DMS 273 treated with DMSO at 0.1 percent for 48 hours (cell line): ENCODE measurements at places on chromosomes 12 and 14.

DNA sequence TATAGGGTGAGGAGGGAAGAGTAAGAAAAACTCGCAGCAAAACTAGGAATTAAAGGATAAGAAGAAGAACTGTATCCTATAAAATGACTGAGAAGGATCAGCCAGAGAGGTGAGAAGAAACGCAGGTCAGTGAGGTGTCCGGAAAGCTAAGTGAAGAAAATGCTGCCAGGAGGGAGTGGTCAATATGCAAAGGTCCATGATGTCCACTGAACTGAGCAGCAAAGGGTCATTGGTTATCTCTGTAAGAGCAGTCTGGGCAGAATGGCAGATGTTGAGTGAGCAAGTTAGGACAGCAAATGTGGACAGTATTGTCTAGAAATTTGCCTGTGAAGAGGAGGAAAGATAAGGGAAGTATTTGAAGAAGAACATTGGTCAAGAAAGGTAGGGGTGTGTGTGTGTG lies 155.4 kb downstream of the SRGAP1 start:
- no peak for DNase-seq

- no peak for DNase-seq
Measured at GRCh38 chr14:32087173-32087861, 10.2 kb downstream of the ARHGAP5 start.

DNA sequence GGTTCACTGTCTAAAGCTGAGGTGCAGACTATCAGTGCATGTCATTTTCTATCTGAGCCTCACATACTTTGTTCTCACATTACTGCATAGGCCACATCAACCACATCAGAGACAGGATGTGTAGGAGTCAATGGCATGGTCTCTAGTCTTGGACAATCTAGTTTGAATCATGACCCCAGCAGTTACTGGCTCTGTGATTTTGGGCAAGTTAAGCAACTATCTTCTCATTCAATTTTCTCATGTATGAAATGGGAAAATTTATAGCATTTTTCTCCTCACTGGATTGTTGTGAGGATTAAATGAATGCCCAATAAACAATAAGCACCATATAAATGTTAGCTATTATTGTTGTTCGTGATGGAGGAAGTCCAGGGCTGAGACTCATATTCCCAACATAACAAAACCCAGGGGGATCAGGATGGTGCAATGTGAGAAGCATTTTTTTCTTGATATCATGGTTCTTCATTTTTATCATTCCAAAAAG lies 432.6 kb downstream of the LRIG3 start:
- DNase-seq: no peak

GRCh38 chr14:100345711-100346110 lies 22.6 kb downstream of the SLC25A47 start:
- no peak for DNase-seq

GRCh38 chr14:99325591-99325990 lies 53.6 kb upstream of the BCL11B start:
- no peak for DNase-seq

DNA sequence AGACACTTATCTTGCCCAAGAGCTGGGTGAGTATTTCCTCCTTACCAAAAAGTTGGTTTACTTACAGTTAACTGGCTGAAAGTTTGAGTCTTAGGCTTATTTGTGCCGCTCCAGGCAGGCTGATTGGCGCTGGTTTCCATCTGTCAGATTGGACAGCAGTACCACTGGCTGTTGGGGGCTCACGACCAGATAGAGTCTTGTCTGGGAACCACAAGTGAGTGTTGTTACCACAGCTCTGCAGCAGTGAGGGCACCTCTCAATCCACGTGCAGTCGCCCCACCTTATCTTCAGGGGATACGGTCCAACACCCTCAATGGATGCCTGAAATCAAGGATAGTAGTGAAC lies 58.9 kb downstream of the DDX51 start:
- no peak for DNase-seq

- DNase-seq: no peak
Measured at GRCh38 chr12:1917172-1918070, 1.0 kb downstream of the CACNA2D4 start.

DNA sequence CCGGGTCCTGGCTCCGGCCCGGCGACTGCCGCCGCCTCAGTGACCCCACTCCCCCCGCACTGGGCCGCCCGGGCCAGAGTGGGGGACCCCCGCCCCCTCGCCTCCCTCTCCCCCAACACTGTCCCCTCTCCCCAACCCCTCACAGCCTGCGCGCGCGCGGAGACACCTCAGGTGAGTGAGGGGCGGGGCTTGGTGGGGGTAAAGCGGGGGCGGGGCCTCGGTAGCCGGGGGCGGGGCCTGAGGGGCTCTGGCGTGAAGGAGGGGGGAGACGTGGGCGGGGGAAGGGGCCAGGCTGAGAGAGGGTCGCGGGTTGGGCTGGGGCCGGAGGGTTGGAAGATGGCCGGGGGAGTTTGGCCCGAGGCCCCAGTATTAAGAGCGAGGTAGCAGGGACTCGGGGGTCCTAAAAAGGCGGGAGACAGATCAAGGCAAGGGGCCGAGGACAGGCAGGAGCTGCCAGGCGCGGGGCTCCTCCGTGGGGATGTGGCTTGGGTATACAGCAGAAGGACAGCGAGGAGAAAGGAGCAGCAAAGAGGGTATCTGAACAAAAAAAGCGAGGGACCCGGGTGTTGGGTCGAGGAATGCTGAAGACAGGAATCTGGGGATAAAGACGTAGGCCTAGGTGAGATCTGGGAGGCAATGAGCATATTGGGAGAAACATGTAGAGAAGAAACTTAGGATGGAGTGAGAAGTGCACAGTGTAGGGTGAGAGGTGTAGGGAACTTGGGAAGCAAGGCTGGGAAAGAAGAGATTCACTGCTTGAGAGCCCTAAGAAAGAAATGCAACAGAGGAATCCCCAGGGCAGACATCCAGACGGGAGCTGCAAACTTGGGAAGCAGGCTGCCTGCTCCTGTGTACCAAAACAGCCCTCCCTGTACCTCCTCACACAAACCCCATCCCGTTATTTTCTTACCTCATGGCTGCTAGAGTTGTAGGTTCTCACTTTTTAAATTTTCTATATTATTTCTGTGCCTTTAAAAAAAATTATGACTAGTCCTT lies 10.8 kb downstream of the SUOX start:
- DNase-seq: no peak

GRCh38 chr14:81363746-81364378 lies 36.3 kb downstream of the STON2 start:
- peak; percentile 89 for DNase-seq

- DNase-seq: no peak
Measured at GRCh38 chr12:119308708-119309456, 25.6 kb upstream of the CCDC60 start.

- no peak for DNase-seq
Measured at GRCh38 chr14:30283822-30284446, 275.0 kb upstream of the G2E3 start.

DNA sequence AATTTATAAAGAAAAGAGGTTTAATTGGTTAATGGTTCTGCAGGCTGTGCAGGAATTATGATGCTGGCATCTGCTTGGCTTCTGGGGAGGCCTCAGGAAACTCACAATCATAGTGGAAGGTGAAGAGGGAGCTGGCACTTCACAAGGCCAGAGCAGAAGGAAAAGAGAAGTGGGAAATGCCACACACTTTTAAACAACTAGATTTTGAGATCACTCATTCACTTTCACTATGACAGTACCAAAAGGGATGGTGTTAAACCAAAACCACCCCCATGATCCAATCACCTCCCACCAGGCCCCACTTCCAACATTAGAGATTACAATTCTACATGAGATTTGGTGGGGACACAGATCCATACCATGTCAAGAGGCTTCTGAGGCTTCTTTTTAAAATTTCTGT lies 62.6 kb downstream of the SLC38A4 start:
- no peak for DNase-seq

DNA sequence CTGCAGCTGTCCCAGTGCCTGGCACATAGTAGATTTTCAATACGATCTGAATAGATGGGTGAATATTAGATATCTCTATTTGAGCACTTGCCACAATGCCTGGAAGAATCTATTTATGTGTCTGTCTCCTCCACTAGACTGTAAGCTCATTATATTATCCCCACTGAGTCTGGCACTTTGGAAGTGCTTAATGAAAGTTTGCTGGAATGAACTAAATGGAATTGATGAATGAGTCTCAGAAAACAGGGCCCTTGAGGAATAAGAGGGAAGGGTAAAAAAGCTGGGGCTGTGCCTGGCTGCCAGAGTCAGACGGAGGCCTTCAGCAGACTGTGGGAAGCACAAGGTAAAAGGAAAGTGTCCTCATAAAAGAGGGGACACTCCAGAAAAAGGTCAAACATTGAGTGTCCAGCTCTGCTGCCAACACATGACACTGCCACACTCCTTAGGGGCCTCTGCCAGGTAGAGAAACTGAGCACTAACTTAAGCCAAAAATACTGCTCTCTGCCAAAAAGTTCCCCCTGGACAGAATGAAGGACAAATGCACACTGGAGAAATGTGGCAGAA lies 39.3 kb downstream of the GLT8D2 start:
- no peak for DNase-seq

- DNase-seq: no peak
Measured at GRCh38 chr12:131827961-131828534, at the start of gene MMP17. Gene MMP17 (plus strand): TSS chr12:131828393. CDS start chr12:131828495, 102 bp downstream.

DNA sequence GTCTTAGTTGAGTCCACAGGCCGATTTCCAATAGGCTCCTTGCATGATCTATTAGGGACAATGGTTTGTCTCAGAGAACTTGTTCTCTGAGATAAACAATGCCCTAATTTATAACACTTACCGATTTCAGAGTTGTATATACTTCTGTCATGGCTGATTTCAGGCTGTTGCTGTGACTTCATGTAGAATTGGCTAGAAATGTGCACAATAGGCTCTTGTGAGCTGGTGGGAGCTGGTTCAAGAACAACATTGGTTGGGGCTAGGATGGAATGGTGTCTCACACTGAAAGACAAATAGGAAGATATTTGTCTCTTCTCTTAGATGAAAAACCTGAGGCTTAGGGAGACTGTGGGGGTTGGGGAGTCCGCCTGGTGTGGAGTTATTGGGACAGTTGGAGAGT lies 6.7 kb upstream of the KRT86 start:
- no peak for DNase-seq

GRCh38 chr12:107494331-107494730 lies 191.3 kb upstream of the PWP1 start:
- no peak for DNase-seq

DNA sequence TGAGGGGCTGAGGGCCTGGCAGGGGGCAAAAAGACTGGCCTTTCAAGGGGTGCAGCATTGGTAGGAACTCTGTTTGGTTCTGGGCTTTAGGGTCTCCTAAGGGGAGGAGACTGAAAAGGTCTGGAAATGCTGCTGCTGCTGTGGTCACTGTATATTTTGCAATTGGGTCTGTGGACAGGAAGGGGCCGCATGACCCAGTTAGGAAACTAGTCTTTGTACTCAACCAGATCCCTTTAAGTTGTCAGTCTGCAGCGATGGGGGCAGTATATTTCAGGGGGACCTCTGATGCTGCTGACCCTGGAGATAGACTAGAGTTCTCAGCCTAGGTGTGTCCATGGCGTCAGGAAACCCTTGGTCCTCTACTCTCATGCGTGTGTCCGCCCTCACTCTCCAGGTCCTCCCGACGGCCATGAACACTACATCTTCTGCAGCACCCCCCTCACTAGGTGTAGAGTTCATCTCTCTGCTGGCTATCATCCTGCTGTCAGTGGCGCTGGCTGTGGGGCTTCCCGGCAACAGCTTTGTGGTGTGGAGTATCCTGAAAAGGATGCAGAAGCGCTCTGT lies 4.0 kb downstream of the LTB4R start:
- DNase-seq: no peak

DNA sequence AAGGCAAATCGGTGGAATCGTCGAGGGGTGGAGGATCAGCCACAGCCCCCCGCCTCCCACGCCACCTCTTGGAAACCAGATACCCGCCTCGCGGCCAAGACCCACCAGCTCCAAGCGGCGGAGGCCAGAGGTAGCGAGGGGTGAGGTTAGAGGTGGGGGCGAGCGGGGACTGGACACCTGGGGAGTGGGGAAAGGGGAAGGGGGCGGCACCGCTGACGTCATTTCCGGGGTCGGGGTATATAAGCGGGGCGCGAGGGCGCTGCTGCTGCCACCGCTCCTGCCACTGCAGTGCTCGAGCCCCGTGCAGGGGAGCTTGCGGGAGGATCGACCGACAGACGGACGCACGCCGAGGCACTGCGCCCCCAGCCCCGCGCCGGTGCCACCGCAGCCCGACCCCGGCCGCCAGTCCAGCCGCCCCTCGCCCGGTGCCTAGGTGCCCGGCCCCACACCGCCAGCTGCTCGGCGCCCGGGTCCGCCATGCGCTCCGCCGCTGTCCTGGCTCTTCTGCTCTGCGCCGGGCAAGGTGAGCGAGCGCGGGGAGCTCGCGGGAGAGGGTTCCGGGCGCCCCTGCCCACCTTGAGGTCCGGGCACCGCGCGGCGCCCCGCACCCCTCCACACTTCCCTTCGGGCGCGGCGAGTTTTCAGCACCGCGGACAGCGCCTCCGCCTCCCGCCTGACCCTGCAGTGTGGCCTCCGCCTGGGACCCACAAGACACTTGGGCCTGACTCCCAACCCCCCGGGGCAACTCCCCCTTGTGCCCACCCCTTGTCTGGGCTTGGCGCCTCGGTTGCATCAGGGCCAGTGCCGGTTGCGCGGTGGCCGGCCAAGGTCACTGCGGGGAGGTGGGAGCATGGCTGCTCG lies at the start of gene CHGA:
TSS of gene CHGA (plus strand) at position 268 of the 861 bp plus-strand sequence. CDS start at position 478, 210 bp downstream.
- DNase-seq: no peak

DNA sequence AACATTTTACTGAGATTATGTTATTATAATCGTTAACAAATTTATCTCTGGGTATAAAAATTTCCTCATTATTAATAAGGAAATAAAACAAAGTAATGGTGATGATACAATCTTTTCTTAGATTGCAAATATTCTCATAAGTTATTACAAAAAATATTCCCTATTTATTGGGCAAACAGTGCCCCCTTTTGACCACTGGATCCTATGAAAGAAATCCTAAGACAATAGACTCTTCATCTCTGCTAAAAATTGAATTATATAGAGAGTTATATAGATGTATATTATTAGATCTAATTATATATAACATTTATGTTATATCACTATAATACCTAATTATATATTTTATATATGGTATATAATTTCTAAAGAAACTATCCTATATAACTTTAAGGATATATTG lies 94.2 kb upstream of the FGD4 start:
- no peak for DNase-seq

- no peak for DNase-seq
Measured at GRCh38 chr12:57459750-57460467, at the start of gene GLI1. Gene GLI1 (plus strand): TSS chr12:57459785. CDS start chr12:57463692, 3,907 bp downstream.

GRCh38 chr12:110135806-110136205 lies 11.6 kb downstream of the IFT81 start:
- DNase-seq: no peak

- no peak for DNase-seq
Measured at GRCh38 chr12:54549774-54550451, 512 bp downstream of the PDE1B start.

GRCh38 chr14:96631030-96631429 lies 128.8 kb downstream of the PAPOLA start:
- no peak for DNase-seq

- DNase-seq: no peak
Measured at GRCh38 chr12:122837306-122838265, 2.3 kb downstream of the HIP1R start.

- no peak for DNase-seq
Measured at GRCh38 chr14:69567563-69567962, 7.1 kb downstream of the CCDC177 start.
